Tibial artery (tissue), 4 donors: ENCODE measurements at places on chromosomes 1 and 21.

- H3K4me1 ChIP-seq: no peaks in the 10 kb centered on the region
- DNase-seq: no peak
- H3K27me3 ChIP-seq: no peaks in the 10 kb centered on the region
- H3K27ac ChIP-seq: no peak overlapping the region
- H3K36me3 ChIP-seq: peaks cover 4% of the 10 kb centered on the region
These were observed 25.7 kb upstream of the MAGOH start for GRCh38 chr1:53264048-53264447.

- no peaks in the 10 kb centered on the region for H3K36me3 ChIP-seq
- no peak overlapping the region for H3K27ac ChIP-seq
- no peak overlapping the region for H3K4me3 ChIP-seq
- no peaks in the 10 kb centered on the region for H3K4me1 ChIP-seq
These were observed 19.3 kb downstream of the DOP1B start for GRCh38 chr21:36175771-36176565.

GRCh38 chr21:44454747-44455523 is at the start of gene LRRC3:
LRRC3 (plus strand) TSS chr21:44455510; CDS start chr21:44456645, 1,135 bp downstream.
- H3K4me1 ChIP-seq: peaks cover 7% of the 10 kb centered on the region
- peak within 1 kb of the TSS; percentile 71 for H3K4me3 ChIP-seq
- H3K27me3 ChIP-seq: no peaks in the 10 kb centered on the region
- DNase-seq: peak; percentile 85
- no peaks in the 10 kb centered on the region for H3K36me3 ChIP-seq
- H3K27ac ChIP-seq: no peak within 1 kb of the TSS

- H3K4me3 ChIP-seq: peak overlapping the region; percentile 40
- DNase-seq: no peak
- no peaks in the 10 kb centered on the region for H3K36me3 ChIP-seq
- no peaks in the 10 kb centered on the region for H3K4me1 ChIP-seq
- no peaks in the 10 kb centered on the region for H3K27me3 ChIP-seq
These were observed 17.7 kb downstream of the RAP1GAP start for GRCh38 chr1:21651214-21652042.

DNA sequence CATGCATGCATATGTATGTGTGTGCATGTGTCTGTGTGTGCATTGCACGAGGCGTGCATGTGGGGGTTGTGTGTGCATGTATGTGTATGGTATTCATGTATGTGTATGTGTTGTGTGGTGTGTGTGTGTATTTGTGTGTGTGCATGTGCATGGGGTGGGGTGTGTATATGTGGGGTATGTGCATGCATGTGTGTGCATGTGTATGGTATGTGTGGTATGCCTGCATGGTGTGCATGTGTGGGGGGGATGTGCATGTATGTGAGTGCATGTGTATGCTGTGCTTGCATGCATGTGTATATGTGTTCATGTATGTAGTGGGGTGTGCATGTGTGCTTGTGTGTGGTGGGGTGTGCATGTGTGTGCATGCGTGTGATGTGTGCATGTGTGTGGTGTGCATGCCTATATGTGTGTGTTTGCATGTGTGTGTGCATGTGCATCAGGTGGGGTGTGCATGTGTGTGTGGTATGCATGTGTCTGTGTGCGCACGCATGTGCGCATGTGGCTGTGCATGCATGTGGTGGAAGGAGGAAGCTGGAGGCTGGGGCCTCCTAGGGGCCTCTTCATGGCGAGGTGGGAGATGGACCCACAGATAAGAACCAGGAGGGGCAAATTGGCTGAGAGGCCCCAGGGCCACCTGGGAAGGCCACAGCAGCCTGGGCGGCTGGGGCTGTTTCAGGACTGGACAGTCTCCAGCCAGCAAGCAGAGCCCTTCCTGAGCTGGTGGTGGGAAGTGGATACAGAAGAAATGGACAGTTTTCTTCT is 35.9 kb upstream of the ARF1 start:
- no peaks in the 10 kb centered on the region for H3K36me3 ChIP-seq
- H3K4me1 ChIP-seq: peaks cover 7% of the 10 kb centered on the region
- no peak overlapping the region for H3K4me3 ChIP-seq
- H3K27me3 ChIP-seq: no peaks in the 10 kb centered on the region
- no peak overlapping the region for H3K27ac ChIP-seq

- no peak overlapping the region for H3K4me3 ChIP-seq
- H3K4me1 ChIP-seq: no peaks in the 10 kb centered on the region
- H3K27ac ChIP-seq: no peak overlapping the region
- peaks cover 24% of the 10 kb centered on the region for H3K27me3 ChIP-seq
These were observed 31.1 kb downstream of the PROK1 start for GRCh38 chr1:110481968-110482623.

DNA sequence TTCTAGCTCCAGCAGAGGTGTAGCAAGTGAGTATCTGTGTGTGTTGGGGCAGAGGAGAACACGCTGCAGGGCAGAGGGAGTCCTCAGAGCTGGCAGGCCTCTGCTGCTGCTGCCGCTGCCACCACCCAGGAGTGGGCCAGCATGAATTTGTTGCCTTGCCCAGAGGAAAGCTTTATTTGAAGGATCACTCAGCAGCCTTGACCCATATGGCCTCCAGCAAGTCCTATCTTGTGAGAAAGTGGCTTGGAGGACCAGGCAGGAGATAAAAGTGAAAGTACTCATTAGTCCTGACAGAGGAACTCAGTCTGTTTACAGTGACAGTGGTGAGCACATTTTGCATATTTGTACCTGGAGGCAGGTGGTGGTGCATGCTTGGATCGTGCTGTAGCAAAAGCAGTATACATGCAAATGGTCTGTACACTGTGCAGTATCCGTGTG is 3.1 kb downstream of the TRAF5 start:
- H3K4me1 ChIP-seq: peaks cover 37% of the 10 kb centered on the region
- no peaks in the 10 kb centered on the region for H3K27me3 ChIP-seq
- no peak for DNase-seq
- no peaks in the 10 kb centered on the region for H3K36me3 ChIP-seq
- H3K27ac ChIP-seq: peak overlapping the region; percentile 97
- no peak overlapping the region for H3K4me3 ChIP-seq

DNA sequence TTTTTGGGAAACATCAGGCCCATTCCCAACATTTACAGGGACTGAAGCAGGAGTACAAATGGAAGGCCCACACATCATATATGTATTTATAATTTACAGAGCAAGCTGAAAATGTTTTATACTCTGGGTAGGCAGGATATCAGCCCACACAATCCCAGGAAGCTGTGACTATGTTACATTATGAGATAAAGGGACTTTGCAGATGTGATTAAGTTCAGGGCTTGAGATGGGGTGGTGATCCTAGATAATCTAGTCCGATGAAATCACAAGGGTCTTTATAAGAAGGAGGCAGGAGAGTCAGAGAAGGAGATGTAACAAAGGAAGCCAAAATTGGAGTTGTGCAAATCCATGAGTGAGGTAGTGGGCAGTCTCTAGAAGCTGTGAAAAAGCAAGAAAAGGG is 160.5 kb downstream of the PDE4B start:
- H3K36me3 ChIP-seq: no peaks in the 10 kb centered on the region
- H3K27ac ChIP-seq: no peak overlapping the region
- no peaks in the 10 kb centered on the region for H3K27me3 ChIP-seq
- no peak for DNase-seq
- H3K4me1 ChIP-seq: no peaks in the 10 kb centered on the region

DNA sequence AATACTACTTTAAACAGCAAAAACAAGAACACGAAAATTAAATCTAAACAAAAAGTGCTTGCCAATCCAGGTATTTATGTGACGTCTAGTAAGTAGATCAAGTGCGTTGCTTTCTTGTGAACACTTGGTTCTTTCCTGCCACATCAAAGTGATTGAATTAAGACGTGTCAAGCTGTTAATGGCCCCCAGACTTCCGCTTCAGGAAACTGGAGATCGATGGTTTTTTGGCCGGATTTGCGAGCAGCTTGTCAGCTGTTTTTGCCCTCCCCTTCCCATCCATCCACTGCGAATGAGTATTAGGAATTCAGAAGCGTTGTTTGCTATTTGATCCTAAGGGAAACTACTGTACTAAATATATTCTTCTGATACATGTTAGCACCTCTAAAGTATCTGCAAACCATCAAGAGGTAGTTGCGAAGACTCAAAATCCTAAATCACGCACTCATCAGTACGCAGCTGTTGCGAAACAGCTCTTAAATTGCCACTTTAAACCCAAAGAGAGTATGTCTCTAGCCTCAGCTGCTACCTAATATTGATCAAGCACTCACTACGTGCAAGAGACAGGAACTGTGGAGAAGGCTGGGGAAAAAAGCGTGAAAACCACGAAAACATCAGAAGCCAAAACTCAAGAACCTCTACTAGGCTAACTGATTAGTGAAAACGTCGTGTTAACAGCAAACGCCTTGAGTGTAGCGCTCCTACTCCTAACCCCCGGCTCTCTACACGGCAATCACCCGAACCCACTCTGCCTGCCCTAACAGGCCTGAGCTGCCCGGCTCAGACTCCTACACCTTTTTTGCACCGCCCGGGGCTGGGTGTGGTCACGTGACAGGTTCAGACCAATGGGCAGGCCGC is 473 bp upstream of the BRDT start:
- no peaks in the 10 kb centered on the region for H3K27me3 ChIP-seq
- H3K4me1 ChIP-seq: no peaks in the 10 kb centered on the region
- H3K4me3 ChIP-seq: no peak overlapping the region
- H3K36me3 ChIP-seq: no peaks in the 10 kb centered on the region

GRCh38 chr1:84170171-84170570 is 26.1 kb downstream of the PRKACB start:
- H3K27ac ChIP-seq: no peak overlapping the region
- no peaks in the 10 kb centered on the region for H3K27me3 ChIP-seq
- H3K4me3 ChIP-seq: no peak overlapping the region

GRCh38 chr1:16356867-16357266 is 4.6 kb upstream of the FBXO42 start:
- H3K27me3 ChIP-seq: no peaks in the 10 kb centered on the region
- H3K36me3 ChIP-seq: no peaks in the 10 kb centered on the region
- DNase-seq: no peak
- H3K4me1 ChIP-seq: peaks cover 13% of the 10 kb centered on the region
- no peak overlapping the region for H3K27ac ChIP-seq

GRCh38 chr1:48018799-48019198 is 21.6 kb upstream of the TRABD2B start:
- peaks cover 26% of the 10 kb centered on the region for H3K4me1 ChIP-seq
- H3K4me3 ChIP-seq: no peak overlapping the region
- no peak for DNase-seq
- no peaks in the 10 kb centered on the region for H3K36me3 ChIP-seq
- H3K27me3 ChIP-seq: no peaks in the 10 kb centered on the region

DNA sequence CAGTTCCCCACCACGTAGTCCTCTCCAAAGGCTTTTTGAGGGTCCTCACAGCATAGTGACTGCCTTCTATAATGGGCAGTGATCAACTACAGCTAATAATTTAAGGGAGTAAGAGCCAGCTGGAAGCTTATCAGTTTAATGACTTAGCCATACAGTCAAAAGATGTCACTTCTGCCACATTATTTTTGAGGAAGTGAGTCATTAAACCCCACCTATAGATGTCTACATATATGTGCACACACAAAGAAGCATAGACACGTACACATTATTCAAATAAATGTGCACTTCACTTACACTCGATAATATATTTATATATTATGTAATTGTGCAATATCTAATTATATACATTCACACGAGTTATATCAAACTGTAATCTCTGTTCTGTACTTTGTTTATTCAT is 1704.7 kb downstream of the KCNT2 start:
- no peak overlapping the region for H3K27ac ChIP-seq
- no peak for DNase-seq
- H3K4me1 ChIP-seq: no peaks in the 10 kb centered on the region
- no peaks in the 10 kb centered on the region for H3K36me3 ChIP-seq

- H3K27ac ChIP-seq: no peak overlapping the region
- H3K27me3 ChIP-seq: no peaks in the 10 kb centered on the region
- no peak overlapping the region for H3K4me3 ChIP-seq
- no peaks in the 10 kb centered on the region for H3K4me1 ChIP-seq
These were observed 5.3 kb downstream of the C1orf159 start for GRCh38 chr1:1110561-1110971.

- H3K4me3 ChIP-seq: no peak overlapping the region
- H3K27ac ChIP-seq: no peak overlapping the region
- H3K4me1 ChIP-seq: no peaks in the 10 kb centered on the region
- H3K36me3 ChIP-seq: no peaks in the 10 kb centered on the region
These were observed 28.9 kb upstream of the NPPB start for GRCh38 chr1:11887666-11888007.

GRCh38 chr1:179175011-179175841 is 54.3 kb downstream of the ABL2 start:
- peaks cover 38% of the 10 kb centered on the region for H3K4me1 ChIP-seq
- DNase-seq: no peak
- no peaks in the 10 kb centered on the region for H3K36me3 ChIP-seq
- H3K4me3 ChIP-seq: no peak overlapping the region
- peak overlapping the region; percentile 58 for H3K27ac ChIP-seq
- H3K27me3 ChIP-seq: no peaks in the 10 kb centered on the region
